ENCODE measurements at places on chromosomes 3 and 15.

DNA sequence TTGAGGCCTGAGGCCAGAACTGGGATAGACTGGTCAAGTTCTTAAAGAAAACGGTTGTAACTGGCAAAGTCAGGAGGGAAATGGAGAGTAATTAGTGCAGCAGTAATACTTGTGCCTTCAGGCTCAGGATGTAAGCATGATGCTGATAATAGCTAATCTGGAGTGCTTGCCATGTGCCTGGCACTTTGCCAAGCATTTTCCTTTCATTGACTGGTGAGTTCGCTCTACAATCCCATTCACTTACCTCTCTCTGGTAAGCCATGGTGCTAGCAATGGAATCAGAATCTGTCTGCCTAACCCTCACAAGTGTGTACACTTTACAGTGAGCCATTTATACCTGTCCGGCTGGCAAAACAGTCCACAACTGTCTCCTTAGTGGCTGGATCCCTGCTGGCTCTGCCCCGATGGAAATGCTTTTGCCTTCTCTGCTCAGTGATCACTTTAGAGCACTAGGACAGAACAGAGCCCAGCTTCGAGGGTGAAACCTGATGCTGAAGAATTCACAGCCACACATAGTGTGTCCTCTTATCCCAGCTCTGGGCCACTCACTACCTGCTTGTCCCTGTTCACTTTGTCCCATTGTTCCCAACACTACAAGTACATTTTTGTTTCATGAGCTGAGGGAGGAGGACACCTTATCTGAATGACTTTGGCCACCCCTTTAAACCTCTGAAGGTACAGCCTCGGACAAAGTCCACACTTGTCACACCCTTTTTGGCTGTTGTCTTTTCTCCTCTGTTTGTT lies 10.3 kb downstream of the CHP1 start:
- no peak for DNase-seq

DNA sequence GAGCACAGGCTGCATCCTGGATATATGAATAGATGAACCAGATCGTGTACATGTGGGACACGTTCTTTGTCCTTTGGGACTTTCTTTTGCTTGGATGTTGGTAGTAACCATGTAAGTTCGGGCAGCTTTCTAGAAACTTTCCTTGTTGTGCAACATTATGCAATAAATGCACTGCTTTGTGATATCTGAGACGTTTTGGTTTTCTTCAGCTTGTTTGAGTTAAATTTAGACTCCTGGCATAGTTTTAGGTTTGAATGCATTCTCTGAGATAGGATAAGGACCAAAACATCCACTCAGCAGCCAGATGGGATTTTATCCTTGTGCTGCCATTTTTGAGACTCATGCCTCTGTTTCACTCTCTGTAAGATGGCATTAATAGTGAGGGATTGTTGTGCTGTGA lies 158.9 kb downstream of the IGF1R start:
- no peak for DNase-seq

- no peak for DNase-seq
Observed at GRCh38 chr15:71424765-71425164, 309.5 kb downstream of the THSD4 start.

- peak; percentile 48 for DNase-seq
Observed at GRCh38 chr3:119690043-119690656, 12.7 kb upstream of the CFAP91 start.

DNA sequence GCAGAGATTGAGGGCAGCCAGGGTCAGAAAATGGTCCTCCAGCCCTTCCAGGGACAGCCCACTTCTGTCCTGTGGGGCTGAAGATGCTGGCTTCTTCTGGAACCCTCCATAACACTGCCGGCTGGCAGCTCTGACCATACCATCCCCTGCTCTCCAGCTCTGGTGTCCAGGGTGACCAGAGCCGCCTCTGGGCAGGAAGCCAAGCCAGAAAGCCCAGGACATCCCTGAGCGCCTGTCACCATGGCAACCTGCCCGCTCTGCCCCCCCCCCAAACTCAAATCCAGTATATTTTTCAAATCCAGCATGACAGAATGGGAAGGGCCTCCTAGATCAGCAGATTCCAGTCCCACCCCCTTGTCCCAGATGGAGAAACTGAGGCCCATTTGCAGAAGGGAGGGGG lies 420 bp upstream of the TMIE start:
- DNase-seq = peak; percentile 53

DNA sequence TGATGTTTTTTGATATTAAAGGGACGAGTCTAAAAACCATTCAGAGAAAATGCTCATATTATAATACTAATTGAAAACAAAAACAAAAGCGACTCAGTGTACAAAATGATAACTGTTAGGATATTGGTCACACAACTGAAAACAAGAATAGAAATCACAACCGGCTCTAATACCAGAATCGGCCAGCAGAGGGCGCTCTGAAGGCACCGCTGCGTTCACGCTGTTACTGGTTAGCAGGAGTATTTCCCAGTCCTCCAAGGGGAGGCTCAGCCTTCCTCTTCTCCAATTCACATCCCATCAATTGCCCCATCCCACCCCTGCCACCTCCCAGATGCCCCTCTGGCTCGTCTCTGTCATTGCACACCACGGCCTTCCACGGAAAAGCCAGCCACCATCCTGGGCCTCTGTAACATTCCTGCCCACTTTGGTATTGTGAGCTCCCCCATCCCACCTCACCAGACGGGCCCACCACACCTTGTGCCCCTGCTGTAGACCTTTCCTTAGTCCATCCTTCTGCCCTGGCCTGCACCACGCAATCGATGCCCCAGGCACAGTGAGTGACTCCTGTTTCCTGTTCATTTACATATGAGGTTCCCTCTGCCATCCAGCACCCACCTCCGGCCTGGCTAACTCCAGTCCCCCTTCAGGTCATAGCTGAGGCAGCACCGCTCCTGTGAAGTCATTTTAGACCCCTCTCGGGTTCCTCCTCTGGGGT lies 8.5 kb downstream of the FAM107A start:
- peak; percentile 51 for DNase-seq
